Left ventricle myocardium superior (tissue), 1 donor: ENCODE measurements at places on chromosomes 3 and 15.

GRCh38 chr15:81106560-81106959 is 27.5 kb upstream of the CFAP161 start:
- DNase-seq: no peak

GRCh38 chr15:91422797-91423196 is 322.7 kb downstream of the SV2B start:
- no peak for DNase-seq

DNA sequence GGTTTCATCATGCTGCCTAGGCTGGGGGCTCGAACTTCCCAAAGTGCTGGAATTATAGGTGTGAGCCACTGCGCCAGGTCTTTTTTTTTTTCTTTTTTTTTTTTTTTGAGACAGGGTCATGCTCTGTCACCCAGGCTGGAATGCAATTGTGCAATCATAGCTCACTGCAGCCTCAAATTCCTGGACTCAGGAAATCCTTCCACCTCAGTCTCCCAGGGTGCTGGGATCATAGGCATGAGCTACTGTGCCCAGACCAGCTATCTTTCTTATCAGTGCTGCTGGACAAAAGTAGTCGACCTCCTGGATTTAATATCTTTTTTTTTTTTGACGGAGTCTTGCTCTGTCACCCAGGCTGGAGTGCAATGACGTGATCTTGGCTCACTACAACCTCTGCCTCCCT is 60.8 kb downstream of the TFDP2 start:
- DNase-seq: no peak

- no peak for DNase-seq
These were observed 74.1 kb downstream of the TRAK1 start for GRCh38 chr3:42165211-42165610.

DNA sequence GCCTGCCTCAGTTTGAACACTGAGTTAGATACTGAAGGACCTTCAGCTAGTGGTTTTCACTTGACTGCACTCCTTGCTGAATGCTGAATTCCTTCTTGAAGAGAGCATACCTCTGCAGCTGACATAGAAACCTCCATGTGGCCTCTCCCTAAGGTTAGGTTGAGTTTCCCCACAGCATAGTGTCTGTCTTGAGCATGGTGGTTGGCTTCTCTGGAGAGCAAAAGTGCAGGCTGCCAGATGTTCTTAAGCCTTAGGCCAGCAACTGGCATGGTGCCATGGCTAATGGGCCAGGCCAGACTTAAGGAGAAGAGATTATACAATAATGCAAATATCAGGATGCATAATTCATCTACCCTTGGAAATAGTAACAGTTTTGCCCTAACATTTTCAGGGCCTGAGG is 545.6 kb upstream of the ZNF385D start:
- no peak for DNase-seq

GRCh38 chr3:186483611-186484340 is 60.4 kb downstream of the CRYGS start:
- no peak for DNase-seq

GRCh38 chr3:112463250-112463649 is 36.0 kb downstream of the BTLA start:
- no peak for DNase-seq

- no peak for DNase-seq
These were observed 691 bp downstream of the RHCG start for GRCh38 chr15:89495638-89496145.

GRCh38 chr3:16290007-16290826 is 25.2 kb downstream of the OXNAD1 start:
- no peak for DNase-seq

- no peak for DNase-seq
These were observed 6.9 kb downstream of the C15orf62 start for GRCh38 chr15:40776537-40777141.

DNA sequence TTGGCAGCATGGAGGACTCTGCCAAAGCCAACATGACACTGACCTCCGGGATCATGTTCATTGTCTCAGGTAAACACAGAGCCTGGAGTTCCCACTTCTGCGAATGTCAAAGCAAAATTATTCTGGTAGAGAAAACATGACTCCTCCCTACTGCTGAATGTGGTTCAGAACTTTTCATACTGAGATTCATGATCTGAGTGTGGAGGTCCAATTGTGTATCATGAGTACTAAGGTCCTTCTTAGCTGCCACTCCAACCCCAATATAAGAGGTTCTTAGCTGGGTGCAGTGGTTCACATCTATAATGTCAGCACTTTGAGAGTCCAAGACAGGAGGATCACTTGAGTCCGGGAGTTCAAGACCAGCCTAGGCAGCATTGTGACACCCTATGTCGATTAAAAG is 13.8 kb downstream of the CLDN18 start:
- no peak for DNase-seq

DNA sequence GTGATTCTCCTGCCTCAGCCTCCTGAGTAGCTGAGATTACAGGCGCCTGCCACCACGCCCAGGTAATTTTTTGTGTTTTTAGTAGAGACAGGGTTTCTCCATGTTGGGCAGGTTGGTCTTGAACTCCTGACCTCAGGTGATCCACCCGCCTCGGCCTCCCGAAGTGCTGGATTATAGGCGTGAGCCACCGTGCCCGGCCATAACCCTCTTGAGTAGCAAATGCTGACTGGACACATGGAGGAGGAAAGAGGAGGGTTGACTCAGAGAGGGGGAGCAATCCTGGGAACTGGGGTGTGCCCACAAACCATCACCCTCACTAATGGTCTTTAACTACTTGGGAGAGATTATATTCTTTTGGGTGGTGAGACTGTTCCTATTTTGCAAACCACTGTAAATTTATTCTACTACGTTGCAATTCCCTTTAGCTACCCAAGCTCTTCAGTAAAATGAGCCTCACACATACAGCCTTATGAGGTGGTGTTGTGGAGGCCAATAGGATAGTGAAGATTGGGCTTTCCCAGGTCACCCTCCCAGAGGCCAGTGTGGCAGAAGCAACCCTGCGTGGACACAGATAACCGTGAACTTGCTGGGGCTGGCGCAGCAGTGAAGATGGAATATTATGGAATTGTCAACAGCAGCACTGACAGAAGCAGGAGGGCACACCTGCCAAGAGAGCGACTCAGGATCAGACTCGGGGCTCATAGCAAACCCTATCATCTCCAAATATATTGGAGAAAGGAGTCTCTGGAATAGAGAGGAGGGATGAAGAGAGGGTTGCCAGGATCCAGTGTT is 37.4 kb downstream of the TLNRD1 start:
- DNase-seq: no peak

- no peak for DNase-seq
These were observed 10.6 kb downstream of the LAMP3 start for GRCh38 chr3:183151821-183152351.

DNA sequence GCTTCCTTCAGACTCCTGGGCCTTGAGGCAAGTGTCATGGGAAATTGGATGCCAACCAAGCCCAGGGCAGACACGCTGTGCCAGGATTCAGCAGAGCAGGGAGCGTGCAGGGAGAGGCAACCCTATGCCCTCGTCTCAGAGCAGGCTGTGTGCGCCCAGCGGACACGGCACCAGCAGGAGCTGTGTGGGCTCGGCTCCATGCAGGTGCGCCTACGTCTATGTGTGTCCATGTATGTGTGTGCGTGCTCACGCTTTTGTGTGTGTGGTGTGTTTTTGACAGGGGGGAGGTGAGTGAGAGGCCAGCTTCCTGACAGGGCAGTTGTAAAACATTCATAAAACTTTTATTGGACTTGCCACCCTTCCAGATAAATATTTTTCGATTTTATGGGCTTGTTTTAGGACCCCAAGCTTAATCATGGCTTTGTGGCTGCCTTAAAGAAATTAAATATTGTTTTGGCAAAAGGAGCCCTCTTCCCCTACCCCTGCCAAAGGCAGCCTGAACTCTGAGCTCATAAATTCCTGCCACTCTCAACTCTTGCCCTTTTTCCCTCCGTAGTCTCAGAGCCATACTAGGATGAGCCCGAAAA is 84.4 kb downstream of the DNAJB8 start:
- peak; percentile 74 for DNase-seq

- no peak for DNase-seq
These were observed 445.9 kb downstream of the MCTP2 start for GRCh38 chr15:94677202-94677790.
